ENCODE measurements at places on chromosomes 1 and 21.

DNA sequence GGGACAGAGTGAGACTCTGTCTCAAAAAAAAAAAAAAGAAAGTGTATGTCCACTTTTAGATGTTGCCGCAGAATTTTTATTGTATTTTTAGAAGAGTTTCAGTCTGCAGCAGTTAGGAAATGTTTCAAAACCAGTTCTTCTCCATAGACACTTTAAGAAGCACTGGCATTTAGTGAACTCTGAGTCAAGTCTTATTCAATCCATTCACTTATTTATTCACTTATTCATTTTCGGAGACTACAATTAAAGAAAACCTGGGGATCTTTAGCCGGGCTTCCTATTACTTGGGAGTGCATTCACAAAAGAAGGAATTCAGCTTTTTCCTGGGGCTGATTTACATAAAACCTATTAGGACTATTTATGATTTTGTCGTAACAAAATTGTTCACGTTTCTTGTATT is 12.3 kb downstream of the RCAN3 start:
- DNase-seq = no peak

- DNase-seq = no peak
These were observed 21.8 kb downstream of the DHRS3 start for GRCh38 chr1:12596007-12596821.

DNA sequence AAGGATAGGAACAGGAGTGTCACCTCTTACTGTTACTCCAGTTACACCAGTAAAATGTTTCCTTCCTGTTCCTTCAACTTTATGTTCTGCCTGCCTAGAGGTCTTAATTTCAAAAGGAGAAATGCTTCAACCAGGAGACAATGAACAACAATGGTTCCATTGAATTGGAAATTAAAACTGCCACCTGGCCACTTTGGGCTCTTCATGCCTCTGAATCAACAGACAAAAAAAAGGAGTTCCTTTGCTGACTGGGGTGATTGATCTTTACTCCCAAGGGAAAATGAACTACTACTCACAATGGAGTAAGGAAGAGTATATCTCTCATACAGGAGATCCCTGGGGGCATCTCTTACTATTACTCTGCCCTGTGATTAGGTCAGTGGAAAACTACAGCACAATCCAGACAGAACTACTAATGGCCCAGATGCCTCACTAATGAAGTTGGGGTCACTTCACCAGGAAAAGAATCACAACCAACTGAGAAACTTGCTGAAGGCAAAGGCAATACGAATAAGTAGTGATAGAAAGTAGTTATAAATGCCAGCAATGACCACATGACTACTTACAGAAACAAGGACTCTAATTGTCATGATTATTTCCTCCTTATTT is 76.6 kb upstream of the PRDX6 start:
- no peak for DNase-seq

DNA sequence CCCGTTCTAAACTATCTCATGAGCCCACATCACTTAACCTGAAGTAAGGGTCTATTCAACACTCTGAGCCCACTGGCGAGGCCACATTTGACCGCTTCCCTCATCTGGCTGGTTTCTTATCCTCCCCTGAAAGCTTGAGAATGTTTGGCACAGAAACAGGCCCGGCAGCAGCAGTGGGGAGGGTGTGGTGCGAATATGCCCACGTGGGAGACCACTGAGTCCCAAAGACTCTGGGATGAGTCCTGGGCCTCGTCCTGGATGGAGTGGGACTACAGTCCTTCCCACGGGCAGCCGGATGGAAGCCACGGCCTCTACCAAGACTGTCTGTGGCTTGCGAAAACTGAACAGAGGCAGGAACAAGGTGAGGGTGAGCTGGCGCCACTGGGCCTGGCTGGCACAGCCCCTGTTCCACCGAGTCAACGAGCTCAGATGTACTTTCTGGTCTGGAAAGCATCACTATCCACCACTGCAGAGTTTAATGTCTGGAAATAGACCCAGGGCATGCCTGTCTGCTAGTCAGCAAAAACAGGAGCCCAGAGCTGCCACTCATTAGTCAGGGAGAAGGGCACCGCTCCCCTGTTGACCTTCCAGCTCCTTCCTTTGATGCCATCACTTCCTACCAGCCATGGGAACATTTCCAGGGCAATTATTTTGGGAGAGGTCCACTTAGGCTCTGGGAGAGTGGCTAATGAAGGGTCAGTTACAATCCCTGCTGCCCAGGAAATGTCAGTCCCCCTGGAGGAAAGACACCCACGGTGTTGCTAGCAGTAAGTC is 386.6 kb downstream of the MATN1 start:
- DNase-seq = no peak

DNA sequence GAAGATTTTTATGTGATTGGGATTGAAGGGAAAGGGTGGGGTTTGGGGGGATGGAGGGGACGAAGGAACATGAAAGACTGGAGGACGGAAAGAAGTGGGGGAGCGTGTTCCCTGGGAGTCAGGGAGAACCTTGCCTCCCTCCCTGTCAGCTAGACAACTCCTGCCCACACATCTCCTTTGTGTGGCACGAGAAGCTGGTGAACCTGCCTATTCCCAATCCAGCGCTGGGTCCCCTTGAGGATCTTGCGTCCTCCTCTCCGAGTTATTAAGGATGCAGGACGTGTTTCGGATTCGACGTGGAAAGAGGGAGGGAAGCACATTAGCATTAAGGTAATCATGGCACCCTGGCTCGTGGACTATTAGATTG is 1.4 kb downstream of the LRRC7 start:
- DNase-seq = no peak

DNA sequence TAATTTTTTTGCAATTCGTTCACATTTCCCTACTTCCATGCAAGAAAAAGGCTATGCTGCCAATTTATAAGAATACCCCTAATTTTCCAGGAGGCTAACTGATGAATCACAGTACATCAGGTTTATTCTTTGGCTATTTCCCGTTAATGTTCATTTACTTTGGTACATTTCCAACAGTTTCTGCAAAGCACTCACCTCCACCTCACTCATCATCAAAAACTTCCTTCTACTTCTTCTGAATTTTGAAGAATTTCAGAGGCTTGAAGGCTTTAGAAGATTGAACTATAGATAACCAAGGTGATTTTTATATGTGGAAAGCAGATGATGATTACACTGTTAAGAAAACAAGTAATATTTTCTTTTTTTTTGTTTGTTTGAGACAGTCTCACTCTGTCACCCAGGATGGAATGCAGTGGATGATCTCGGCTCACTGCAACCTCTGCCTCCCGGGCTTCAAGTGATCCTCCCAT is 60.5 kb upstream of the HP1BP3 start:
- no peak for DNase-seq

- DNase-seq = no peak
These were observed 145.5 kb downstream of the ETS2 start for GRCh38 chr21:38951095-38951730.

- DNase-seq = peak; percentile 81
These were observed 40.4 kb downstream of the DAP3 start for GRCh38 chr1:155729031-155729898.

DNA sequence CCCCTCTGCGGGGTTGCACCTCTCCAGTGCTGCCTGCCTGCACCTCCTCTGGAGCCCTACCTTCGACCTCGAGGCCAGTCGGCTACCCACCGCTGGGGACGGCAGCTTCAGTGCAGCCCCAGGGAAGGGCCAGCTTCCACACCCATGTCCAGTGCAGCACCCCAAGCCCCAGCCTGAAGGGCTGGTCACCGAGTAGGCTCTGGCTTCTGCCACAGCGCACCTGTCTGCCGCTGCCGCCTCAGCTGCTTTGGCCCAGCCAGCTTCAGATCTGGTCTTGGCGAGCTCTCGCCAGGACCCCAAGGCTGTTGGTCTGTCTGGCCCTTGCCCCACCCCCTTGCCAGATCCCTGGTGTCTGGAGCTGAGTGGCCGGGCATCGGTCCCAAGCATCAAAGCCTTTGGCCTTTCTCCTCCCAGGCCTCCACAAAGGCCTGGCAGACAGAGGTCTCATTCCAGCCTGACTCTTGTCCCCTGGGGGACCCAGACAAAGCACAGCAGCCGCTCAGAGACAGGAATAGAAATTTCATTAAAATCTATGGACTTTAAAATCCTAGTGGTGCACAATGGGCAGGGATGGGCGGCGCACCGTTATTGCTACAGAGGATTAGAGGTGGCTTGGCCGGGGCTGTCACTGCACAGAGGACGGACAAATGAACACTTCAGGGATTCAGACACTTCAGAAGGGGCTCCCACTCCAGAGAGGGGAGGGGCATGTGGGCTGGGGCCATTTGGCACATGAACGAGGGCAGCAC is 4.8 kb downstream of the CCDC24 start:
- DNase-seq = no peak

All from Kasumi-1 (cell line).